ENCODE measurements at places on chromosomes 12 and 14. TPM values are rescaled to one million over a fixed set of nuclear protein-coding genes. Genes with fewer than 3 reads are reported as not detected.

DNA sequence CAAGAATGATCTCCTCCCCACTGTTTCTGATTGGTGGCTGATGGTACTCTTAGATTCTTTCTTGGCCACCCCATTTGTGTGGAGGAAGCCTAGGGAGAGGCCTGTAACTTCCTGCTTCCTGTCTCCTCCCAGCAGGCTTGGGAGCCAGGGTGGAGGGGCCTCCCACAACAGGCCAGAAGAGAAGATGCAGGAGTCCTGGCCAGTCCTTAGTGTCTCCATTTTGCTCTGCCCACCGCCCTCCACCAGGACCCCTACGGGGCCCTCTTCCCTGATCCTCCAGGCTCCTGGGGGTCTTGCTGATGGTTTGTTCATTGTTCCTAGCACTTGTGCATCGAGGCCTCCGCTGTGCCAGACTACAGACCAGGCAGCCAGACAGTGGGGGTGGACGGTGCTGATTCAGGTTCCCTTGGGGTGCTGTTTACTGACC lies 6.8 kb downstream of the TSPAN9 start:
- DNase-seq, result no peak

DNA sequence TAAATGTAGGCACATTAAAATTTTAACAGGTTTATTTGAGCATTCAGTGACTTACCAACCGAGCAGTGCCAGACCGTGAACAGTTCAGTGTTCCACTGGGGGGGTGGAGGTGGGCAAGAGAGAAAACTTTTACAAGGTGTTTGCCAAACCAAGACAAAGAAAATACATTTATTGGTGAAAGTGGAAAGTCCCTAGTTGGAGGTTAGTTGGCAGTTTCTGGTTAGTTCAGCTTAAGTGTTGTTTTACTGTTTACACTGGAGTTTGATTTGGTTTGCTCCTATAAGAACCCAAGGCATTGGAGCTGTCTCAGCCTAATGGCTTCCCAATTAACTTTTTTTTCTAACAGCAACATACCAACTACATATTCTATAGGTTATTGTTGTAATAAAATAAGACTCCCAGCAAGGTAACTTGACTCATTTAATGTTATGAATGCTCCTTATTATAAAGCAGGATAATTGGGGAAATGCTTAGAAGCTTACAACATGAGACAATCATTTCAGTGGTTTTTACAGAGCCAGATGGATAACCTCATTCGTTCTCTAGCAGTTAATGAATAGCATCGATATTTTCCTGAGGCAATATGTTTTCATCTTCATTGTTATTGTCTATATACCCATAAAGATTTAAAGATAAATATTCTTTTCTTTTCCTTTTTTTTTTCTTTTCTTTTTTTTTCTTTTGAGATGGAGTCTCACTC lies 115.8 kb downstream of the ETNK1 start:
- no peak for DNase-seq

- no peak for DNase-seq
Observed at GRCh38 chr14:102696856-102697495, 80.3 kb upstream of the TRAF3 start.

GRCh38 chr12:67925077-67925476 lies 64.2 kb upstream of the IFNG-AS1 start:
- no peak for DNase-seq

DNA sequence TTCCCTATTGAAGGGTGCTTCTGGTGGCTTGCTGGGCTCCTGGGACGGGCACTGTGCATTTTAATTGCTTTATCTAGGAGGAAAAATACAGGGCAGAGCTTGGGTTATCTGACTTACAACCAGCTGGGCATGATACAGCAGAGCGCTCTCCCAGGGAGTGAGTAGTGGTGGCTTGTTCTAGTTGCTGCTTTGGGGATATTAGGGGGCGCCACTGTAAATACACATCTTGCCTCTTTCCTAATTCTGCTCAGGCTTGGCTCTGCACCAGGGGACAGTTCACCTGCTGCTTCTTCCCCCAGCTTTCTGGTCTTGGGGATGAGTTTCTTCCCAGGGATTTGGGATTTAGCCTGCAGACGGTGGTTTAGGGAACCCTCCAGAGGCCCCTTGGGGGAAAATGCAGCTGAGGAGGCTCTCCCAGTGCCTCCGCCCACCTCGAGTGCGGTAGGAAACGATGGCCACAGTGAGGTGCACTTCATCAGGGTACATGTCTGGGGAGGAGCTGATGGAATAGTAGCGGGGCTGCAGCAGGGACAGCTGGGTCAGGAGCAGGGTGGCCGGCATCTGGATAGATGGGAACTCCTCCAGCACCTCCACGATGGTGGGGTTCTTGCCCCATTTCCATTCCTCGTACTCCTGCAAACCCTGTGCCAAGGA lies 36.9 kb upstream of the FBXO21 start:
- no peak for DNase-seq

DNA sequence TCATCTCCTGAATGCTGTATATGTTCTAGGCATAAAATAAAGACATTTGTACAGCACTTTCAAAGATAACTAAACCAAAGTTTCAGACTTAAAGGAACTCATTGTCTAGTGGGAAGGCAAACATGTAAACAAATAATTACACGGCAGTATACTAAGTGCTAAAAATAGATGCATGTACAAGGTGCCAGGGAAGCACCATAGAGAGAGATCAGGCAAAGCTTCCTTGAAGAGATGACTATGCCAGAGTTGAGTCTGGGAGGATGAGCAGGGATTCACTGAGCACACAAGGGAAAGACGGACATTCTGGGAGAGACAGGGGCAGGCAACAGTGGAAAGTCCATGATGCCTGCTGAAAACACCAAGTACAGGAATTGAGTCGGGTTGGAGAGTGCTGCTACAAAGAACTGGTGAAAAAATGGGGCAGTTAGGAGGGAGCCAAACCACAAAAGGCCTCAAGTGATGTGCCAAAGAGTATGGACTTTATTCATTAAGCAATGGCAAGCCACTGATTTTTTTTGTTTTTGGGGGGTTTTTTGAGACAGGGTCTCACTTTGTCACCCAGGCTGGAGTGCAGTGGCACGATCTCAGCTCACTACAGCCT lies 26.8 kb downstream of the ANKS1B start:
- no peak for DNase-seq

DNA sequence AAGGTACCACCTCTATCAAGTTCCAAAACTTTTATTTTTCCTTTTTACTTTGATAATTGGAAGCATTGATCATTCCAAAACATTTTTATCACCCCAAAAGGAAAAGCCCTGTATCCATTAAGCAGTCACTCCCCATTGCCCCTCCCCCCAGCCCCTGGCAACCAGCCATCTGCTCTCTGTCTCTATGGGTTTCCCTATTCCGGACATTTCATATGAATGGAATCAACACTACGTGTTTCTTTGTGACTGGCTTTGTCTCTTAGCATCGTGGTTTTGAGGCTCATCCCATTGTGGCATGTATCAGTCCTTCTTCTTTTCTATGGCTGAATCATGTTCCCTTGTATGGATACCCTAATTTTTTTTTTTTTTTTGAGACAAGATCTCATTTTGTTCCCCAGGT lies 18.0 kb upstream of the PHETA1 start:
- DNase-seq, result no peak

DNA sequence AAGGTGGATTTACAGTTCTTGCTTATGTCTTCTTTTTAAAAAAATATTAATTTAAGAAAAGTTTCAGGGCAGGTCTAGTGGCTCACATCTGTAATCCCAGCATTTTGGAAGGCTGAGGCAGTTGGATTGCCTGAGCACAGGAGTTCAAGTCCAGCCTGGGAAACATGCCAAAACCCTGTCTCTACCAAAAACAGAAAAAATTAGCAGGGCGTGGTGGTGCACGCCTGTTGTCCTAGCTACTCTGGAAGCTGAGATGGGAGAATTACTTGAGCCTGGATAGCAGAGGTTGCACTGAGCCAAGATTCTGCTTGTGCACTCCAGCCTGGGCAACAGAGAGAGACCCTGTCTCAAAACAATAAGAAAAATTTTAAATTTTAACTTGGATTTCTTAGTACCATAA lies 5.4 kb upstream of the TAS2R46 start:
- DNase-seq, result no peak

TDG gene
- 38.3 TPM for total RNA-seq

- no peak for DNase-seq
Observed at GRCh38 chr12:130026608-130027176, 122.9 kb upstream of the TMEM132D start.

DNA sequence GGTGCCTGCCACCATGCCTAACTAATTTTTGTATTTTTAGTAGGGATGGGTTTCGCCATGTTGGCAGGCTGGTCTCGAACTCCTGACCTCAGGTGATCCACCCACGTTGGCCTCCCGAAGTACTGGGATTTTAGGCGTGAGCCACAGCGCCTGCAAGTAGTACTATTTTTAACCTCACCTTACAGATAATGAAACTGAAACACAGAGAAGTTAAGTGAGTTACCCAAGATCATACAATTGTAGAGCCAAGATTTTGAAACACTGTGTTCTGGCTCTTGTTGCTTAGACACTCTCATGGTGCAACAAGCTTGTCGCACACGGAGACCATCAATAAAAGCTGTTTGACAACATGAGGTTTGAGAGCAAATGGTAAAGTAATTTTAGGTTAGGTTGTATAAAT lies 159.1 kb upstream of the LMNTD1 start:
- DNase-seq, result no peak

SERPINA3 gene
- total RNA-seq, result not detected

MYF5 gene
- total RNA-seq, result not detected

- no peak for DNase-seq
Observed at GRCh38 chr12:52193991-52194390, 2.2 kb upstream of the KRT80 start.

NXPH4 gene
- total RNA-seq, result not detected

GRCh38 chr14:90290337-90291011 lies 34.1 kb downstream of the PSMC1 start:
- DNase-seq, result no peak

SELPLG gene
- 176 TPM for total RNA-seq

DNA sequence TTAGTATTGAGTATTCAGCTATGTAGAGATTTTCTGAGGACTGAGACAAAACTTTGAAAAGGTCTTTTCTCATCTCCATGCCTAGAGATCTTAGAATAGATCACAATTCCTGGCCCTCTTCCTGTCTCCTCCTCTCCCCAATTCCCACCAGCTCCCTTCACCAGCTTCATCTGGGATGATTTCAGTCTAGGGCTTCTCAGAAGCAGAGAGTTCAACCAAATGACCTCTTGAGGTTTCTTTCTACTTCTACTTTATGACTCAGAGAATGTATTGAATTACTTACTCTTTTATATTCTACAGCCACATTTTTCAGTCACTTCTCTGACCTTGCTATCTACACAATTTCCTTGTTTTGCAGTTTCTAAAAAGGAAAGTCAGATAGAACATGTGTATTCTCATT lies 19.4 kb upstream of the SNX6 start:
- DNase-seq, result no peak

DNA sequence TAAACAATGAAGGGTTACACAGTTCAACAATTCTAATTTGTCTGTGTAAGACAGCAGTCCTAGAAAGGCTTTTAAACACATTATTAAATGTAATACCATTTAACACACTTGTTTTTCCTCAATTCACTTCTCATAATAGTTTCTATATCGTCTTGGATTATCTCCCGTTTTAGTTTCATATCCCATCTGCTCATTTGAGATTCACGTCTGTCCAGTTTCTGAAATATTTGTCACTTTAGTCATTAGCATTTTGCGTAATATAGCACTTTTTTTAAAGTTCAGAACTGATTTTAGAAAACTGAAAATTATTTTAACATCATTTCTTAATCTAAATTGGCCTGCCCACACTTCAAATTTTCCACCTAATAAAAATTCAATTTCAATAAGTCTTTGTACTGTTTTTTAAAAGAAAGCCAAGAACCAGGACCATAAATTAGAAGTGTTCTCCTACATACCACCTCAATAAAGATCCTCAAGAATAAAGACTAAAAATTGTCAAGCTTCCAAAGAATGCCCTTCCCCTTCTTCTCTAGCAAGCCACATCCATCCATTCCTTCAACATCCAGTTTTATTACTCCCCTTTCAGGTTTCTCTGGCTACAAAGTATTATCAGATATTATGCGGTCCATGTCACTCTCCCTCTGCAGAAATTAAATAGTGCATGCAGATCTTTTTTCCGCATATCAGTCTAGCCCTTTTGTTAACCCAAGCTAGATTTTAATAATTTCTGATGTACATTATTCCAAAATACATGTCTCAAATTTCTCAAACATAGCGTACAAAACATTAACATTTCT lies 11.9 kb downstream of the MED13L start:
- no peak for DNase-seq

IFT81 gene
- total RNA-seq, result 1.3 TPM

DNA sequence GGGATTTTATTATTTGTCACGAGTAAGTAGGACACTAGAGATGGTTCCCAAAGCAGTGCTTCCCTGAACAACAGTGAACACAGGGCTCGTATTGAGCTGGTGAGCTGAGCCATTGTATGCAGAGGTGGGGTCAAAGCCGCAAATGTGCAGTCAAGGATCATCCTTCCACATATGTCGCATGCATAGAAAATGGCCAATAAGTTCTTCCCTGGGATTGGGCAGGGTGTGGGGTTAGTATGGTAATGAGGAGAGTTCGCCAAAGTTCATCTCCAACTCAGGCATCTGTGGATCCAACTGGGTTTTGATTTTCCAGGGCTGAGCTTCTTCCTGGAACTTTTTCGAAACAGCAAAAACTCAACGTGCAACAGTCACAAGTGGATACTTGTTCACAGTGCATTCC lies 86.6 kb downstream of the CMKLR1 start:
- no peak for DNase-seq

DNA sequence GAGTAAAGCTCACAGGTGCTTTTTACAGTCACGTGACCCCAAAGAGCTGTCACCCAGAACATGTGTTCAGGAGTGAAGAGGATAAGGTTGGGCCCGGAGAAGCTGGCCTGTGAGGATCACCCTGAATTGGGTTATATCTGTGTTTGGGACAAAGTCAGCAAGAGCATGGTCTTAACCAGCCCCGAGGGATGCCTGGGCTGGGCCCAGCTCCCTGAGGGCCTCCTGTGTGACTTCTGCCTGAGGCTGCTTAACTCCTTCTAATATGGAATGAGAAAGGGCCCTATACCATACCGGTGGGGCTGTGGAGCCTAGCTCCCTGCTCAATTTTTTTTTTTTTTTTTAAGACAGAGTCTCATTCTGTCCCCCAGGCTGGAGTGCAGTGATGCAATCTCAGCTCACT lies 2.5 kb downstream of the CDCA4 start:
- no peak for DNase-seq

GRCh38 chr12:6376870-6377666 lies 1.7 kb upstream of the SCNN1A start:
- no peak for DNase-seq

- no peak for DNase-seq
Observed at GRCh38 chr12:94230357-94230905, 82.1 kb downstream of the PLXNC1 start.

- no peak for DNase-seq
Observed at GRCh38 chr12:31583878-31584277, 7.1 kb downstream of the DENND5B start.

EPS8 gene
- 3.8 TPM for total RNA-seq

- DNase-seq, result no peak
Observed at GRCh38 chr12:19369691-19370148, 69.6 kb upstream of the AEBP2 start.

GRCh38 chr14:74427651-74428050 lies 1.6 kb upstream of the SYNDIG1L start:
- DNase-seq, result no peak

DNA sequence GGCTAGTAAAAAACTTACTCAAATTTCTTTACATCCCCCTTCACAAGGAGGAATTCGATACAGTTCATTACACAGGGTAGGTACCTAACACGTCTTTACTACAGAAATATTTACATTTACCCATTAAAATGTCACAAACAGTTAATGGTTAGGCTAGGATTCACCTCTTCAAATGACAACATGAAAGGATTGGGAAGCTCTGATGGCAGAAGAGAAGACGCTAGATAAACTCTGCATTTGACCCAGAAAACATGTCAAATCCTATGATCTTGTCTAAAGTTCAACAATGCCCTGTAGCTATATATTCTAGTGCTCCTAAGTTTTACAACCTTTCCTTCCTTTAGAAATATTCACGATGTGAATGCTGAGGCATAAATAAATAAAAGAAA lies 64.8 kb downstream of the DENND5B start:
- DNase-seq, result no peak
